Activated CD4-positive, alpha-beta T cell treated with anti-CD3 and anti-CD28 coated beads, Interleukin-2, Interleukin-4, amounts not matched to agents 100 ng/mL and 50 ng/mL, durations not matched to agents 16 hours and 8 hours (primary cell): ENCODE measurements at places on chromosomes 4 and X.

GRCh38 chrX:48969471-48969870 lies 2.2 kb downstream of the KCND1 start:
- no peak for DNase-seq

- DNase-seq, result no peak
These were observed 75.2 kb upstream of the GALNT7 start for GRCh38 chr4:173093361-173093760.

DNA sequence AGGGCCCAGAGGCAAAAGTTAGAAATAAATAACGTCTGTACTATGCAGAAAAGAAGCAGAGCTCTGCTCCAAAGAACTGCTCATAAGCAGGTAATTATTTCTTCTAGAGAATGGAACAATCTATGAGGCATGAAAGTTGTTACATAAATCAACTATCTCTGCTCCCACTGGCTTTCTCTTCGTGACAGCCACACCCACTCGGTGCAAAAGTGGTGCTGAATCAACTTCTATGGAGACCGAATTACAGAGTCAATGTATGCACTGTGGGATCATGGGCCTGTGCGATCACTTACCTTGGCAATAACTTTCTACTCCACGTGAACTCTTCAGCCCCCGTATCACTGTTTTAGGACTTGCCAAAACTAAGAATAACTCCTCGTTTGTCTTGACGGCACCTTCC lies 99.4 kb upstream of the ATXN3L start:
- no peak for DNase-seq

GRCh38 chr4:183190900-183191527 lies 92.0 kb downstream of the WWC2 start:
- no peak for DNase-seq

DNA sequence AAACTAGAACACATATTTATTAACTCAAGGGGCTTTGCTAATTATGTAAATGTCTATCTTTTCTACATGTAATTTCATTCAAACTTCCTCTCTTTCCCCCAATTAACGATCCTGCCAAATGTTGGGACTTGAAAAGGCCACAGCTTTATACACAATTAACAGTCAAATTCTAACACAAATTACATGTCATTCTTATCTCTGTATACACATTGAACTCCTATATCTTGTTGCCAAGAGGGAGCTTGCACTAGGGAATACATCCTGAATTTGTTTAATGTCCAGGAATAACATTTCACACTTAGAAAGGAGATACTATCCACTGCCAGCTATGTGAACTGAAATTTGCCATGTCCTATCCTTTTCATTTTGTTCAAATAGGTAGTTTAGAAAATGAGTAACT lies 38.9 kb upstream of the MAB21L2 start:
- no peak for DNase-seq

- DNase-seq, result no peak
These were observed 11.8 kb downstream of the CLDN2 start for GRCh38 chrX:106931831-106932491.

DNA sequence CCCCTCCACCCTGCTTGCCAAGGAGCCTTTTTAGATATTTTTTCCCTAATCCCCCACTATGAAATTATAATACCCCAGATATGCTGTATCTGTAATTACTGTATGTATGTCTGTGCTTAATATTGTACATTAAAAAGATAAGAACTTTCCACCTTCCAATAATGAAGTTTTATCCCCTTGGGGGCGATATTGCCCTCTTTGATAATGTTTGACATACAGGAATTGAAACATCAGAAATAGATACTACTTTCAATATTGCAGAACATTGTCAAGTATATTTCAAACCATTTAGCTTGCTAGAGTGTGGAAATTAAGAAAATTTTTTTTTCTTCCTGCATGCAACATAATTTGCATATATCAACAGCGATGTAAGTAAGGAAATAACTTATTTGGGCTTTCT lies 58.9 kb downstream of the NAF1 start:
- peak; percentile 17 for DNase-seq

- DNase-seq, result no peak
These were observed 608 bp downstream of the RAPGEF2 start for GRCh38 chr4:159103384-159103990.

GRCh38 chrX:153640736-153641575 lies 6.0 kb upstream of the DUSP9 start:
- DNase-seq, result no peak

DNA sequence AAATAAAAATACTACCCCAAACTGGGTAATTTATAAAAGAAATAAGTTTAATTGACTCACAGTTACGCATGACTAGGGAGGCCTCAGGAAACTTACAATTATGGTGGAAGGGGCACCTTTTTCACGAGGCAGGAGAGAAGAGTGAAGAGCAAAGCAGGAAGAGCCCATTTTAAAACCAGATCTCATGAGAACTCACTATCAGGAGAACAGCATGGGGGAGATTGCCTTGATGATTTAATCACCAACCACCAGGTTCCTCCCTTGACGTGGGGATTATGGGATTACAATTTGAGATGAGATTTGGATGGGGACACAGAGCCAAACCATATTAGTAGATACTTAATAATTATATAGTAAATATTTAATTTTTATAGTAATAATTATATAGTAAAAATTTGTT lies 10.1 kb downstream of the CISD2 start:
- DNase-seq, result no peak

DNA sequence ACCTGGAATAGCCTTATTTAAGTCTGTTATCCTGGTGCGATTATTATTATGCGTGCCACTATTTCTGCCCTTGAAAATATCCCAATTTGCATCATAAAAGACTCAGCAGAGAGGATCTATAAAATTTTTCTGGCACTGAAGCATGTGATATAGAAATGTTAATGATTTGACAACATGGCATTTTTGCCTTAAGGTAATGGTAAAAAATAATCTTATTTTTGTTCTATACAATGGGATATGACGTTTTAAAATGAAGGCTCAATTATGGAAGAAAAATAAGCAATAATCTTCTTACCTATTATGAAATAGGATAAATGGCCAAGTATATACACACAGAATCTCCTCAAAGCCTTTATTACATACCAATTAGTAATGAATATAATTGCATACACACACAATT lies 113.5 kb downstream of the PDGFC start:
- DNase-seq, result no peak

DNA sequence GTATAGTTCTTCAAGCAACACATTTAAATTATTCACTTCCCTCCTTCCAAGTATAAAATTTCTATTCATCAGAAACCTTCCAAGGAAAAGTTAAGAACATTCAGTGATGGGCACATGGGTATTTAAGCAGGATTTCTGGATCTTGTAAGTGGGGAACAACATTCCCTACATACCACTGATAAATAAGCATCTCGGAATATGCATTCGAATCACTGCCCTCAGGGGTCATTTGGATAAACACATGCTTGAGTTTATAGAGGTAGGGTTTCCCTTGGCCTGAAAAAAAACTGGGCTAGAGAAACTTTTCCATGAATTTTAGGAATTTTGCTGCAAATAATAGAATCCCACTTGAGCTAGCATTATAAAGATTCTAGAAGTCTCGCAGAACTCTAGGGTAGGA lies 143.9 kb downstream of the SOX3 start:
- no peak for DNase-seq

DNA sequence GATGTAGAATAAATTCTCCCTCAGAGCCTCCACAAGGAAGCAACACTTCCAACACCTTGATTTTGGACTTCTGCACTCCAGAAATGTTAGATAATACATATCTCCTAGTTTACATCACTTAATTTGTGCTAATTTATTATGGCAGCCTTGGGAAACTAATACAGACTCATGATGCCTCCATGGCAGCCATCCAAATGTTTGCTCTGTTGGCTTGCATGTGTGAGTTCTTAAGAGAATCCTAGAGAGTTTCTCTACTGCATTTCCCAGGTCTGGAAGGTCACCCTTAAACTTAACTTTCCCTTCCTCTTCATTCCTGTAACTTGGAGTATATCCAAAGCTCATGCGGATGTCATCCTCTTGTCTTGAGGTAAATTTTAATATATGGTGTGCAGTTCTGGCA lies 956.1 kb downstream of the ADGRL3 start:
- DNase-seq, result no peak

GRCh38 chrX:36721990-36722389 lies 286.2 kb upstream of the FAM47C start:
- no peak for DNase-seq

- DNase-seq, result no peak
These were observed 31.4 kb downstream of the TBC1D1 start for GRCh38 chr4:37922328-37922727.
